Activated CD8-positive, alpha-beta T cell treated with anti-CD3 and anti-CD28 coated beads for 36 hours (primary cell): ENCODE measurements at places on chromosomes 12 and 14. TPM values are rescaled to one million over a fixed set of nuclear protein-coding genes. Genes with fewer than 3 reads are reported as not detected.

The CCDC197 gene
- not detected for total RNA-seq

The EGLN3 gene
- 4.2 TPM for total RNA-seq

The AHNAK2 gene
- total RNA-seq = not detected

The RPL10L gene
- not detected for total RNA-seq

The MMP14 gene
- 1.9 TPM for total RNA-seq

The LRIG3 gene
- total RNA-seq = not detected

The KRT77 gene
- total RNA-seq = not detected

- H3K36me3 ChIP-seq = peaks cover 12% of the 10 kb centered on the region
- H3K27ac ChIP-seq = no peak overlapping the region
- H3K27me3 ChIP-seq = no peaks in the 10 kb centered on the region
- peaks cover 6% of the 10 kb centered on the region for H3K4me1 ChIP-seq
- DNase-seq = peak; percentile 76
- H3K4me3 ChIP-seq = no peak overlapping the region
Observed at GRCh38 chr12:4353785-4354208, 25.7 kb downstream of the FGF23 start.

DNA sequence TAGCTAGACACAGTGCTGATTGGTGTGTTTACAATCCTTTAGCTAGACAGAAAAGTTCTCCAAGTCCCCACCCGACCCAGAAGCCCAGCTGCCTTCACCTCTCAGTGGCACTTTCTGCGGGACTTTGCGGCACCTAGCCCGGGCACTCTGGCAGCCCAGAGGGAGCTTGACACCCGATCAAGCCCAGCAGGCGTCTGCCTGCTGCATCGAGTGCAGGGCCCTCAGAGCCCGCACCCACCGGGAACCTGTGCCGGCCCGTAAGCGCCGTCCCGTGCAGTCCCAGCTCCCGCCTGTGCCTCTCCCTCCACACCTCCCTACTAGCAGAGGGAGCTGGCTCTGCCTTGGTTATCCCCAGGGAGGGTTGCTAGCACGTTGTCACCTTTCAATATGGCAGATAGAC lies 631.0 kb upstream of the STXBP6 start:
- H3K36me3 ChIP-seq = no peaks in the 10 kb centered on the region
- H3K4me3 ChIP-seq = no peak overlapping the region
- DNase-seq = no peak

GRCh38 chr12:24462946-24463345 lies 486.0 kb downstream of the BCAT1 start:
- H3K27ac ChIP-seq = no peak overlapping the region
- H3K4me1 ChIP-seq = no peaks in the 10 kb centered on the region
- DNase-seq = no peak
- H3K36me3 ChIP-seq = no peaks in the 10 kb centered on the region
- H3K27me3 ChIP-seq = peaks cover 3% of the 10 kb centered on the region

- no peaks in the 10 kb centered on the region for H3K36me3 ChIP-seq
- H3K4me3 ChIP-seq = no peak overlapping the region
- H3K27me3 ChIP-seq = peaks cover 39% of the 10 kb centered on the region
- H3K4me1 ChIP-seq = peaks cover 4% of the 10 kb centered on the region
- DNase-seq = no peak
Observed at GRCh38 chr12:95784915-95785314, 5.6 kb downstream of the NTN4 start.

- H3K4me3 ChIP-seq = no peak overlapping the region
- H3K4me1 ChIP-seq = peaks cover 21% of the 10 kb centered on the region
- DNase-seq = no peak
- peaks cover 5% of the 10 kb centered on the region for H3K36me3 ChIP-seq
- H3K27me3 ChIP-seq = peaks cover 7% of the 10 kb centered on the region
Observed at GRCh38 chr14:54767139-54767431, 135.5 kb downstream of the GCH1 start.

- DNase-seq = no peak
- H3K4me3 ChIP-seq = no peak overlapping the region
- no peaks in the 10 kb centered on the region for H3K27me3 ChIP-seq
- no peak overlapping the region for H3K27ac ChIP-seq
- H3K4me1 ChIP-seq = no peaks in the 10 kb centered on the region
Observed at GRCh38 chr12:128180166-128180565, 86.8 kb upstream of the TMEM132C start.

DNA sequence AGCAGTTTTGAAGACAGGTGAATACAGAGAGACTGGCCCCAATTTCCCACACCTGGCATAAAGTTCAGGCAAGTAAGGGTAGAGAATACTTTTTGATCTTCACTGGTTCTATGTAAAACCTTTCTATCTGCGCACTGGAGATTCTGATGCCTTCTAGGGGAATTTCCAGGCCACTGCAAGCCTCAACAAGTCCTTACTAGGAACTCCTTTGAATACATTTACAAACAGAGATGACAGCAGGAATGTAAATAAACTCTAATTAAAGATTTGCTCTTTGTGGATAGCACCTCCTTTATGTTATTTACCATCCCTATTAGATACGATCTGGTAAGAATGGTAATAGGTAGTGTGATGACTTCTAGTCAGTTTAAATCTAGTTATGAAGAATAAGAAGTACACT lies 69.2 kb downstream of the NTN4 start:
- no peaks in the 10 kb centered on the region for H3K36me3 ChIP-seq
- no peak overlapping the region for H3K4me3 ChIP-seq
- H3K27ac ChIP-seq = no peak overlapping the region
- no peaks in the 10 kb centered on the region for H3K4me1 ChIP-seq
- DNase-seq = no peak

GRCh38 chr12:11085419-11085818 lies 6.7 kb downstream of the TAS2R43 start:
- no peak overlapping the region for H3K27ac ChIP-seq
- peak; percentile 20 for DNase-seq
- peaks cover 5% of the 10 kb centered on the region for H3K4me1 ChIP-seq
- peaks cover 15% of the 10 kb centered on the region for H3K36me3 ChIP-seq
- no peak overlapping the region for H3K4me3 ChIP-seq

DNA sequence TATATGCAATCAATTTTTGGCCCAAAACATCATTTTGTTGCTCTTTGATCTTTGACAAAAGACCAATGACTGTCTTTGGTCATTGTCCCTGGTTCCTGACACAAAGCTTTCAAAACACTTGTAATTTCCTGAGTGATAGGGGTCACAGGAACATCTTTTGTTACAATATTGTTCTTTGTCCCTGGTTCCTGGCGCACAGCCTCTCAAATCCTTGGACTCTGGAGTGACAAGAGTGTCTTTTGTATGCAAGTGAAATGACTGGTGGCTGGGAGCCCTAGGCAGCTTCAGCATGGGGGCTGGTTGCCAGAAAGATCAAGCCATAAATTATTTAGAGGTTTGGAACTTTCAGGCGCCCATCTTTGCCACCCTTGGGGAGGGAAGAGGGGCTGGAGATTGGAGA lies 53.9 kb downstream of the DNAH10 start:
- H3K36me3 ChIP-seq = no peaks in the 10 kb centered on the region
- H3K27ac ChIP-seq = no peak overlapping the region
- no peak overlapping the region for H3K4me3 ChIP-seq
- no peak for DNase-seq

GRCh38 chr14:79306546-79306945 lies 904.8 kb downstream of the DIO2 start:
- no peaks in the 10 kb centered on the region for H3K36me3 ChIP-seq
- H3K27ac ChIP-seq = no peak overlapping the region
- H3K4me3 ChIP-seq = no peak overlapping the region
- DNase-seq = no peak
- no peaks in the 10 kb centered on the region for H3K27me3 ChIP-seq

- H3K27me3 ChIP-seq = no peaks in the 10 kb centered on the region
Observed at GRCh38 chr12:57726151-57726883, 12.2 kb downstream of the AGAP2 start.

DNA sequence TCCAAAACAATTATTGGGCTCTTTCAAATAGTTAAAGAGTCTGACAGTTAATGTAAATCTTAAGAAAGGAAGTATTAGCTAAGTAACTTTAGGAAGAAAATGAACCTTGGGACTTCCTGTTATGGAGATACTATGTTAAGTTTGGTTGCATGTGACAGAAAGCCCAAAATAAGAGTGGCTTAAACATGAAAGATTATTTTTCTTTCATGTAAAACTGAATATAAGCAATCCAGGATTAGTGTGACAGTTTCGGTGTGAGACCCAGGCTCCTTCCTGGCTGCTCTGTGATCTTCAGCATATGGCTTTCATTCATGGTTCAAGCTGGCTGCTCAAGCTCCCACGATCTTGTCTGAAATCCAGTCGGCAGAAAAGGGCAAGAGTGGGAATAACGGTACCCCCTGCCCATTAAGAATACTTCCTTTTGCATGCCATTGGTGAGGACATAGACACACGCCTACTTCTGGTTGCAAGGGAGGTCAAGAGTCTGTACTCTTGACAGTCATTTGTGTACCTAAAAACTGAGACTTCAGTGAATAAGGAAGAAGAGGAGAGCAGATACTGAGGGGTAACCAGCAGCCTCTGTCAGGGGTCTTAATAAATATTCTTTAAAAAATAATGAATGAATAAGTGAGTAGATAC lies 2.2 kb upstream of the RPAP3 start:
- peaks cover 41% of the 10 kb centered on the region for H3K4me1 ChIP-seq
- peak overlapping the region; percentile 65 for H3K27ac ChIP-seq
- no peaks in the 10 kb centered on the region for H3K27me3 ChIP-seq
- peak overlapping the region; percentile 65 for H3K4me3 ChIP-seq
- peaks cover 8% of the 10 kb centered on the region for H3K36me3 ChIP-seq

- no peak for DNase-seq
- peaks cover 8% of the 10 kb centered on the region for H3K4me1 ChIP-seq
- H3K27me3 ChIP-seq = peaks cover 9% of the 10 kb centered on the region
- H3K27ac ChIP-seq = no peak overlapping the region
- no peak overlapping the region for H3K4me3 ChIP-seq
Observed at GRCh38 chr12:131055093-131055465, 101.4 kb downstream of the ADGRD1 start.

GRCh38 chr12:131606218-131606901 lies 104.5 kb upstream of the SFSWAP start:
- H3K27me3 ChIP-seq = peaks cover 1% of the 10 kb centered on the region
- H3K27ac ChIP-seq = no peak overlapping the region
- DNase-seq = peak; percentile 23
- no peak overlapping the region for H3K4me3 ChIP-seq

DNA sequence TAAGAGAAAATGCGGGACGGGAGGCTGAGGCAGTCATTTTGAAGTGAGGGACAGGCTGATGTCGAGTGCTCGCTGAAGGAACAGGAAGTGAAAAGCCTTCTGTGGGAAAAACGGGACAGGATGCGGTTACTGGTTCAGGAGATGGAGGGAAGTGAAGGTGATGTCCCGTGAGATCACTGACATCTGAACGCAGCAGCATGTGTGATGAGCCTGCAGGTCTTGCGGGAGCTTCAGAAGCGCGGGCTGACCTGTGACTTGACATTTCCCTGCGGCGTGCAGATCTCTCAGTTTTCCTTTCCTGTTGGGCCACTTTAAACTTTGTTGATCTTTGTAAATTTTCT lies 77.8 kb downstream of the DDX51 start:
- H3K4me3 ChIP-seq = peak overlapping the region; percentile 2
- peaks cover 29% of the 10 kb centered on the region for H3K4me1 ChIP-seq
- peak overlapping the region; percentile 81 for H3K27ac ChIP-seq
- DNase-seq = peak; percentile 60
- peaks cover 22% of the 10 kb centered on the region for H3K36me3 ChIP-seq
- no peaks in the 10 kb centered on the region for H3K27me3 ChIP-seq

DNA sequence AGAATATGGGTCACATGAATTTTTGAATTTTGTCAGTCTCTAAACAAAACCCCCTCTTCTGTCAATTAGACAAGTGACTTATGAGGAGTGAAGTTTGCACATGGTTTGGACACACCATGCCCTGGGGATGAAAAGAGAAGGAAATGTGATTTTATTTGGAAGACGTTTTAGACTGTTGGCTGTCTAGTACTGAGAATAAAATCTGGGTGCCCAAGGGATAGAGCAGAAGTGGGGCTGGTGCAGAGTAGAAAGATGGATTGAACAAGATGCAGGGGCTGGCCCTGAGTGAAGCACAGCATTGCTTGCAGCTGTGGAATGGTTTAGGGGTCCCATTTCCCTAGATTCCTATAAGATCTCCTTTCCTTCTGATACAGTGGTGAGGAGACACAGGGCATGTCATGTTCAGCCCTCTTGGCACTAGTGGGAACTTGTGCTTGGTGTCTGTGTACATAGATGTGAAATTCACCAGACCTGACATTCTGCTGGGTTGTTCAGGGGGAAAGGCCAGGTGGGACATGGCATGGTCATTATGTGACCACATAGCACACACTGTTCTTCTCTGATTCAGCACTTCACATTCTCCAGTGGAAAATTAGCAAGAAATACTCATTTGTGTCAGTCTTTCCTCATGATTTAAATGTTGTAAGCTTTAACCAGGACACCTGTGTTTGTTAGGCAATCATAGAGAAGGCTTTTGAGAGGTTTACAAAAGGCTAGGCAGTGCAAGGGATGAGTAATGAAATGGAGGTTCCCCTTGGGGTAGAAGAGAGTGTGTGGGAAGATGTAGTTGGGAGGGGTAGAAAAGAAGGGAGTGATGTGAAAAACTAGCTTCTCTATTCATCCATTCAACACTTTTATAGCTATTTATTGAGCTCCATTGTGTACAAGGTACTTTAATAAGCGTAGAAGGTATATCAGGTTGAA lies 202.3 kb upstream of the IGF1 start:
- no peaks in the 10 kb centered on the region for H3K36me3 ChIP-seq
- no peak for DNase-seq
- no peaks in the 10 kb centered on the region for H3K27me3 ChIP-seq
- H3K27ac ChIP-seq = no peak overlapping the region

GRCh38 chr12:92253301-92253700 lies 107.7 kb upstream of the BTG1 start:
- H3K4me1 ChIP-seq = peaks cover 4% of the 10 kb centered on the region
- H3K36me3 ChIP-seq = no peaks in the 10 kb centered on the region
- no peak overlapping the region for H3K4me3 ChIP-seq
- H3K27me3 ChIP-seq = no peaks in the 10 kb centered on the region
- no peak for DNase-seq

DNA sequence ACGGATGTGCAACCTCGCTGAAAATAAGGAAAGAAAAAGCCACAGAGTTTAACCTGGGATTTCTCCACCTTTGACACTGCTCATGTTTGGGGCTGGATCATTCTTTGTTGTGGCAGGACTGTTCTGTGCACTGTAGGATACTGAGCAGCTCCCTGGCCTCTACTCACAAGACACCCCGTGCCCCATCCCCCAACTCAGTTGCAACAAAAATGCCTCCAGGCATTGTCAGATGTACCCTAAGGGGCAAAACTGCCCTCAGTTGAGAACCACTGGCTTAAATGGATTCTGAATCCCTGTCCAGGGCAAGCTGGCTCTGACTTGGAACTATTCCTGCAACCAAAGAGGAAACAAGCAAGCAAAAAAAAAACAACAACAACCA lies 2.1 kb downstream of the GLTP start:
- no peak overlapping the region for H3K27ac ChIP-seq
- no peaks in the 10 kb centered on the region for H3K36me3 ChIP-seq
- H3K27me3 ChIP-seq = no peaks in the 10 kb centered on the region
- H3K4me1 ChIP-seq = peaks cover 35% of the 10 kb centered on the region
- H3K4me3 ChIP-seq = no peak overlapping the region

- H3K4me1 ChIP-seq = peaks cover 60% of the 10 kb centered on the region
- peaks cover 16% of the 10 kb centered on the region for H3K36me3 ChIP-seq
- H3K4me3 ChIP-seq = no peak overlapping the region
- peak overlapping the region; percentile 13 for H3K27ac ChIP-seq
Observed at GRCh38 chr14:24313913-24314312, 2.6 kb downstream of the LTB4R start.

- peaks cover 6% of the 10 kb centered on the region for H3K4me1 ChIP-seq
- peak; percentile 89 for DNase-seq
- no peak overlapping the region for H3K4me3 ChIP-seq
- H3K27me3 ChIP-seq = no peaks in the 10 kb centered on the region
- H3K27ac ChIP-seq = no peak overlapping the region
- no peaks in the 10 kb centered on the region for H3K36me3 ChIP-seq
Observed at GRCh38 chr14:20610002-20610765, 19.0 kb upstream of the RNASE12 start.

- H3K4me3 ChIP-seq = no peak overlapping the region
- H3K4me1 ChIP-seq = no peaks in the 10 kb centered on the region
- H3K27ac ChIP-seq = no peak overlapping the region
Observed at GRCh38 chr12:78835493-78835892, 29.1 kb upstream of the SYT1 start.
